ENCODE measurements at places on chromosomes 1 and 21.

- no peak for DNase-seq
Observed at GRCh38 chr1:28910379-28911115, 3.8 kb upstream of the EPB41 start.

DNA sequence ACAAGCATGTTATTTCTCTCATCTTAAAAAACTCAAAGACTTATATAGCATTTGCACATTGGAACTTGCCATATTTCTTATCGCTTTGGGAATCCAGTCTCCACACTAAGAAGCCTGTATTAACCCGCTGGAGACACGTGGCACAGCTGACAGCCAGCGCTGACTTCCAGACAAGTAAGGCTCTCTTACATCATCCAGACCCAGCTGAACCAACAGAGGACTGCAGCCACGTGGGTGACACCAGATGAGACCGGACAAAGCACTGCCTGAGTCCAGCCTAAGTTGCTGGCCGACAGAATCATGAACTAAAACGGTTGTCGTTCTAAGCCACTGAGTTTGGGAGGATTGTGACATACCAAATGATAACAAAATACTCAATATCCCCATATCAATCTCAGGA, 6.3 kb upstream of the CD247 start:
- no peak for DNase-seq

- no peak for DNase-seq
Observed at GRCh38 chr1:6445062-6445763, 20.6 kb downstream of the ESPN start.

- DNase-seq = no peak
Observed at GRCh38 chr1:65231718-65232330, 77.5 kb upstream of the DNAJC6 start.

GRCh38 chr1:230141797-230142607, 75.0 kb downstream of the GALNT2 start:
- no peak for DNase-seq

- DNase-seq = no peak
Observed at GRCh38 chr1:184061396-184062003, 10.0 kb downstream of the TSEN15 start.

- DNase-seq = no peak
Observed at GRCh38 chr1:176949033-176949662, 215.4 kb downstream of the ASTN1 start.

GRCh38 chr21:42190486-42190863, 28.5 kb upstream of the ABCG1 start:
- DNase-seq = no peak

GRCh38 chr1:171563675-171564074, 58.4 kb upstream of the MYOCOS start:
- DNase-seq = no peak

DNA sequence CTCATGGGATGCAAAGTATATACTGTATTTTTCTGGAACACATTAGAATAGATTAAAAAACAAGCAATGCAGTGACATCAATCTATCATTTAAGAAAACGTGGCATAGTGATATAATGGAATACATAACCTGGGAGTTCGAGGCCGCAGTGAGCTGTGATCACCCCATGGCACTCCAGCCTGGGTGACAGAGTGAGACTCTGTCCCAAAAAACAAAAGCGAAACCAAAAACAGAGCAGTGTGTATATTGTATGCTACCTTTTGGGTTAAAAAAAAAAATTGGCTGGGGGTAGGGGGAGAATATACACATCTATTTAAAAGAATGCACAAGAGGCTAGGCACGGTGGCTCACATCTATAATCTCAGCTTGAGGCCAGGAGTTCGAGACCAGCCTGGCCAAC, 13.5 kb downstream of the SLC2A1 start:
- DNase-seq = no peak

GRCh38 chr1:23288671-23289070, 55.4 kb downstream of the HNRNPR start:
- no peak for DNase-seq

- DNase-seq = no peak
Observed at GRCh38 chr21:41226853-41227252, 58.9 kb downstream of the BACE2 start.

Measured in activated T-helper 1 cell treated with anti-CD3 and anti-CD28 coated beads, Interleukin-2, amount 50 U/mL, for 16 hours (primary cell).